ENCODE measurements at places on chromosomes 1 and 21.

GRCh38 chr1:180781718-180782117 is 131.0 kb upstream of the KIAA1614 start:
- DNase-seq, result no peak

DNA sequence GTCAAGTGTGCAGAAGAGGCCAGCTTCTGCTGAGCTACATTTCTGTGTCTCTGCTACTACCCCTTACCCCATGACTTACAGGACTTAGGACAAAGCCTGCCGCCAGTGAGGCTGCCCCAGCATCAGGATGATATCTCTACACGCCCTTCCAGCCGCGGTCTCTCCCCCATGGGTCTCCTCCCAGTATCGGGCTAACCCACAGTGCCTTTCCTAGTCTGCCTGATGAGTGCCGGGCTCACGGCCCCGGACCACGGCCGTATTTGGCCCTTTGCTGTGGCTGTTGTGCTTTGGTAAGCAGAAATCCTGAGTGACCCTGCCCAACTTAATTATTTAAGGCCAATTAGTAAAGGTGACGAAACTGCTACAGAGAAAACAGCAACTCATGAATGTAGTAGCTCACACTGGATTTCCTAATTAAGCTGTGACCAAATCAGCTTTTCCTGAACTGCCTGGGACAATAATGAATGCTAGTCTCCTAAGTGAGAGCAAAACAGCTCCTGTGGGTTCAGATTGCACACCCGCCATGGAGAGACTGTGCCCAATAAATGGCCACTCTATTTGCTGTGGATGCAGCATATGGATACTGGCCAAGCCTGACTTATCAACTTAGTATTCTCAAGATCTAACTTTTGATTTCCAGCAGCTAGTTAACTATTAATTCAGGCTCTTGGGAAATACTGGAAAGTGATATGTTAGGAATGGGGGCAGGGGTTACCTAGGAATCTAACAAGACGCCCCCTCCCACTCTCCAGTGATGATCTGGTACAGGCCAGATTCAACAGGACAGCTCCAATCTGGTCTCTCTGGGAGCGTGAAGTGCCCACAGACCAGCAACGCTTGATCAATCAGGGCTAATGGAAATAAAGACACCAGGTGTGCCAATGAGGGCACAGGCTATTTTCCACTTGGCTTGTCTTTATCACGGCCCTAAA is 123.3 kb upstream of the IFFO2 start:
- DNase-seq, result no peak

GRCh38 chr1:153945131-153945794 is 1.3 kb downstream of the DENND4B start:
- peak; percentile 81 for DNase-seq

DNA sequence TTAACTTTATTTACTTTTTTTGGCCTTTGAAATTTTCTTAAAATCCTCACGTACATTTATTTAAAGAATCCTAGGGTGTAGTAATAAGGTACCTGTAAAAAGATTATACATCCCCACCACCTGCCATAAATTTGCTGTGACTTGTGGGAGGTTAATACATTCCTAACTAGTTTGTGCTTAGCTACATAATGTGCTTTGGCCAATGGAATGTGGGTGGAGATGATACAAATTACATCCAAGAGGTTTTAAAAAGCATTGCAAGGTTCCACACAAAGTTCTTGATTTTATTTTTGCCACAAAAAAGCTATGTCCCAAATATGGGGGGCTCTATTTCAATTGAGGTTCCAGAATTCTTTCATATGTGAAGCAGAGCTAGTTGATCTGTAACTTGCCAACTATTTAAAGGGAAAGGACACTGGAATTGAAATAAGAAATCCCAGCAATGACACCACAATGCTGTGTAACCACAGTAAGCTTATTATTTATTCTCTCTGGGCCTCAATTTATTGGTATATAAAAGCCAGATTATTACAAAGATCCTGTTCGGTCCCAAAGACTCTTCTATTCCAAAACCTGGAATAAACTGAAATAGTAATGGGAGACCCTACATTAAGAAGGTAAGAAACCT is 15.7 kb downstream of the ASPM start:
- DNase-seq, result no peak

DNA sequence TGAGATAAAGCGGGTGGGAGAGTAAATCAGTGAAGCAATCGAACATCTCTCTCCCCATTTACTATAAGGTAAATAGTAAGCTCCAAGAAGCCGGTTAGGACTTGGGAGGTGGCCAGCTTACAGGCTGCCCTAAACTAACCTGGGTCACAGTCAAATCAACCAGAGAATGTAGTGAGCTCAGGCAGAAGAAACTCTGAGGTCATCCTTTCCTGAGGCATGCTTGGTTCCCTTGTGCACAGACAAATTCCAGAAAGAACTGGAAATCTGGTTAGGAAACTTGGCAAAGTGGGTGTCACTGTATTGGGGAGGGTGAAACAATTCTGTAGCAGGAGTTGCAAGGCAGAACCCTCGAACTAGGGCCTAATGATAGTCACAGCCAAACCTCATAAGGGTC is 72.5 kb downstream of the NTMT2 start:
- DNase-seq, result no peak

- DNase-seq, result no peak
These were observed 21.0 kb downstream of the SLC27A3 start for GRCh38 chr1:153795934-153796785.

GRCh38 chr1:51714374-51715019 is 97.6 kb downstream of the OSBPL9 start:
- DNase-seq, result no peak

DNA sequence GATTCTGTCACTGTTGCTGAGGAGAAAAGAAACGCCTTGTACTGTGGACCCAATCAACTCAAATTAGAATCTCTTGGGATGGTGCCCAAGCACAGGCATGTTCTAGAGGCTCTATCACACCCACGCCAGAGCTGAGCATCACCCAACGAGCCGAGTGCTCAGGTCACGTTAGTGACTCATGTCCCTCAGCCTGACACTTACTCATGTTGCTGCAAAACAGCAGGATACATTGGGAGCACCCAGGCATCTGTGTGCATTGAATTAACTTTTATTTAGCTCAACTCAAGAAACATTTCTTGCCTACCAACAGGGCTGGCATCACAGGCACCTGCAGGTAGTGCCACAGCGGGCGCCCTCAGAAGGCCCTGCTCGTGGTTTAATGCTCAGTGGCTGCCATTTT is 149.8 kb downstream of the ETS2 start:
- no peak for DNase-seq

DNA sequence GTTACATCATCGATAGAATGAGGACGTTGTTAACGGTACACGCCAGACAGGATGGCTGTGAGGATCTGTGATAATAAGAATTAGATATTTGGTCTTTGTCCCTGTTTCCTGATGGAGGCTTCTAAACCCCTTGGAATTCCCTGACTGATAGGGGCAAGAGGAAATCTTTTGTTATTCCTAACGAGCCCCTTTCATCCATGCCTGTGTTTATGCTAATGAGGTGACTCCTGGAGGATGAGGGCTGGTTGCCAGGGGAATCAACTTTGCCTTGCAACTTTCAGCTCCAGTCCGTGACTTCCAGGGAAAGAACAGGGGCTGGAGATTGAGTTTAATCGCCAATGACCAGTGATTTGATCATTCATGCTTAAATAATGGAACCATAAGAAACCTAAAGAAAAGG is 39.3 kb upstream of the NLRP3 start:
- DNase-seq, result no peak

GRCh38 chr1:42223036-42223435 is 58.5 kb upstream of the GUCA2A start:
- no peak for DNase-seq

All from CD4-positive, alpha-beta T cell treated with Interleukin-15 for 4 hours (primary cell).